ENCODE measurements at places on chromosomes 1 and 21.

GRCh38 chr21:23003951-23004350 lies 2005.7 kb downstream of the NCAM2 start:
- DNase-seq = no peak

DNA sequence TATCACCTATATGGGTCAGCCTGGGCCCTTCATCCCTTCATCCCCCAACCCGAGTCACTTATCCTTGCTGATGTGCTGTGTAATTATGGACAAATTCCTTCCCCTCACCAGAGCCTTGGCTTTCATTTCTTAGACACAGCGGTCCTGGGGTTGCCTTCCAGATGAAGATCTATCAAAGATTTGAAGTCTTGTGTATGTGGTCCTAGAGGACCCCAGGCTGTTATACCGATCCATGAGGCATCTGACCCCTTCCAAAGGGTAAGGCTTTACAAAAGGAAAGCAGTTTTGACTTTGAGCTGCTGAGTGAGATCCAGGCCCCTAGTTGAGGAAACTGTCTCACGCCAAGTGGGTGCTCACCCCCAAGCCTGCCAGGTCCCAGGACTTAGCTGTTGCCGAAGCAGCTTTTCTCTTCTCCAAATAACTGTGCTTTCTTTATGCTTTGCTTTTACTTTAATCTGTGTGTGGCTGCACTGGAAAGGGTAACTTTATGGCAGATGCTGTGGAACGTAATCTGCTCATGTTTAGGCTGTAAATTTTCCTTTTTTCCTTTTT lies 37.6 kb downstream of the MAN1C1 start:
- DNase-seq = no peak

DNA sequence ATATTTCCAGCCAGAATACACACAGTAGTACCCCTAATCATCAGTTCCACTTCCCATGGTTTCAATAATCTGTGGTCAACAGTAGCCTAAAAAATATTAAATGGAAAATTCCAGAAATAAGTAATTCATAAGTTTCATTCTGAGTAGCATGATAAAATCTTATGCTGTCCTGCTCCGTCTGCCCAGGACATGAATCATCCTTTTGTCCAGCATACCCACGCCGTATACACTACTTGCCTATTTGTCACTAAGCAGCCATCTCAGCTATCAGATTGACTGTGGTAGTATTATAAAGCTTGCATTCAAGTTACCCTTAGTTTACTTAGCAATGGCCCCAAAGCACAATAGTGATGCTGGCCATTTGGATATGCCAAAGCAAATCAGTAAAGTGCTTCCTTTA lies 118.7 kb downstream of the SLC5A9 start:
- no peak for DNase-seq

DNA sequence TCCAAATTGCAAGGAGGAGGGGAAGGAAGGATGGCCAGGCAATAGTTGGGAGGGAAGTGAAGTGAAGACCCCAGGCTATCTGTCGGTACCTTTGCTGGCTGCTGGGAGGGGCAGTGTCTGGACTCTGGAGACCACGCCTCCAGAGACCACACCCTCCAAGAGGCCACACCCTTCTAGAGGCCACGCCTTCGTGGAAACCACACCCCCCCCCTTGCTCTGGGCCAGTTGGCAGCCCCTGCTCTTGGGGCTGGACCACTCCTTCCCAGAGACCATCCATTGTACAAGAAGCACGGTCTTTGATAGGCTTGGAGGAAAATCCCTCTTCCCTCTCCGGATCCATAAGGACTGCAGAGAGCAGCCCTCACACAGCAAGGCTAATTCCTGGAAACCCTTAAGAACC lies 73.1 kb downstream of the RYR2 start:
- no peak for DNase-seq

GRCh38 chr1:55670331-55671082 lies 455.3 kb upstream of the USP24 start:
- DNase-seq = peak; percentile 13

- no peak for DNase-seq
Observed at GRCh38 chr21:46052703-46053651, 44.9 kb upstream of the COL6A2 start.

DNA sequence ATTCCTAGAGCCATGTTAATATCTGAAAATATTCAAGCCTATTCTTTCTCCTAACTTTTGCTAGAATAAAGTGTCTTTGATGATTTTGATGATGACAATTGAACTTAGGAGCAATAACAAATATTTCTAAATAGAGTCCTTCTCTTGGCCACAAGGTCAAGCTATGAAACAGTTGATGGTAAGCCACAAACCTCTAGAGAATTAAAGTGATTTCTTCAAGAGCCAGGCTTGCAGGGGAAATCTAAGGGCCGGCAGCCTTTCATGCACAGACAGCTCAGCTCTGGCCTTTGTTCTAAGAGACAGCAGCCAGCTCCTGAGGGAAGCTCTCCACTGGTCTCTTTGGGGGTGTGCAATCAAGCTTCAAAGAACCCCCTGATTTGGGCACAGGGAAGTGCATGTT lies 59.0 kb downstream of the SUSD4 start:
- DNase-seq = no peak

DNA sequence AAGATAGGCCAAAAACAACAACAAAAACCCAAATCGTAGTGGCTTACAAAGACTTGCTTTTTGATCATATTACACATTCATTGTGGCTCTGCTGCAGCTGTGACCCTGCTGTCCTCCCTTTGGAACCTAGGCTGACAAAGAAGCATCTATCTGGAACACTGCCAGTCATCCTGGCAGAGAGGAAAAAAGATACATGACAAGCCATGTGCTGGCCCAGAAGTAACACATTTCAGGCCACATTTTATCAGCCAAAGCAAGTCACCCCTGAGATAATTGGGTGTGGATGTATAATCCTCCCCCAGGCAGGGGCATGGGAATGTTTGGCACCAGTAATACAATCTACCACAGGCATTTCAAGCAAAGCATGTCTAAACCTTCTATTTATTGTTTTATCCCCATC lies 37.2 kb upstream of the AGO1 start:
- DNase-seq = no peak

- no peak for DNase-seq
Observed at GRCh38 chr1:165629848-165630628, 996 bp upstream of the MGST3 start.

GRCh38 chr1:37181425-37181824 lies 147.1 kb upstream of the GRIK3 start:
- DNase-seq = no peak

- DNase-seq = no peak
Observed at GRCh38 chr1:81937791-81938450, 137.2 kb downstream of the ADGRL2 start.

- no peak for DNase-seq
Observed at GRCh38 chr1:78918157-78918556, 88.4 kb downstream of the ADGRL4 start.

GRCh38 chr1:60228041-60228491 lies 154.5 kb upstream of the C1orf87 start:
- no peak for DNase-seq

DNA sequence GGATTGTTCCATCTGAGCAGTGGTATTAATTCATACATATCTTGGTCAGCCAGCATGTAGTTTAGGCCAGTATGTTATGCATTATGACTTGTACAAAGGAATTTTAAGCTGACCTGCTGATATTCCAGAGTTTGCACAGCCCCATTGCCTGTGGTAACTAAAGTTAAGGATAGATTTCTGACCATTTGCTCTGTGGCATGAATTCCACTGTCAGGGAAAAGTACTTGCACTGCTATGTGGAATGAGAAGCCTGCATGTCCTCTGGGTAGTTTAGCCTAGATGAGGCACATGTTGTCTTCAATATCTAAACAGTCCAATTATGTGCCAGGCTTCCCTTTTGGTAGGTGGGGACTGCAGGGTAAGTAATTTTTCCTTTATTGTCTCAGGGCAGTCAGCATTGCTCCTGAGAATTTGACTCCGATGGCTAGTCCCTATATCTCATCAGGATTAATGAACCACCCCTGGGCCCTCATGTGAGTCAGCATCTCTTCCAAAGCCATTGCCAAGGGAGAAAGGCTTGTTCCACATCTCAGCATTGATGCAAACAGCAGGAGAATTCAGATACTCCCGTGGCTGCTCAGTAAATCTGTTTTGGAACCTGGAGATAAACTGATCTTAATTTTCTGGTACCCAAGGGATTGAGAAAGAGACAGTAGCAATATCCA lies 30.2 kb downstream of the NEK7 start:
- DNase-seq = no peak

- DNase-seq = no peak
Observed at GRCh38 chr1:247367786-247368422, 36.2 kb upstream of the ZNF496 start.

GRCh38 chr1:17696417-17697301 lies 58.5 kb upstream of the ACTL8 start:
- DNase-seq = peak; percentile 10

- peak; percentile 65 for DNase-seq
Observed at GRCh38 chr1:31562707-31563360, 13.5 kb upstream of the TINAGL1 start.

DNA sequence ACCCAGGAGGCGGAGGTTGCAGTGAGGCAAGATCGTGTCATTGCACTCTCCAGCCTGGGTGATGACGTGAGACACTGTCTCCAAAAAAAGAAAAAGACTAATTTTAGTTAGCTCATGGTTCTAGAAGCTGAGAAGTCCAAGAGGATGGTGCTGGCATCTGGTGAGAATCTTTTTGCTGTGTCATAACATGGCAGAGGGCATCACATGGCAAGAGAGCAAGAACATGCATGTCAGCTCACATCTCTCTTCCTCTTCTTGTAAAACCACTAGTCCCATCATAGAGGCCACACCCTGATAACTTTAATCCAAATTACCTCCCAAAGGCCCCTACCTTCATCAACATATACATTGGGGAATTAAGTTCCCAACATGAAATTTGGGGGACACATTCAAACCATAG lies 13.8 kb upstream of the CNN3 start:
- DNase-seq = no peak

GRCh38 chr1:48953617-48954016 lies 176.9 kb upstream of the BEND5 start:
- no peak for DNase-seq

GRCh38 chr1:109271458-109271857 lies 11.5 kb downstream of the PSRC1 start:
- no peak for DNase-seq

- peak; percentile 59 for DNase-seq
Observed at GRCh38 chr1:25245809-25246599, 1.2 kb downstream of the RSRP1 start.

GRCh38 chr1:6287431-6287886 lies 26.6 kb upstream of the GPR153 start:
- no peak for DNase-seq

GRCh38 chr1:204373911-204374310 lies 14.2 kb upstream of the PLEKHA6 start:
- DNase-seq = no peak

DNA sequence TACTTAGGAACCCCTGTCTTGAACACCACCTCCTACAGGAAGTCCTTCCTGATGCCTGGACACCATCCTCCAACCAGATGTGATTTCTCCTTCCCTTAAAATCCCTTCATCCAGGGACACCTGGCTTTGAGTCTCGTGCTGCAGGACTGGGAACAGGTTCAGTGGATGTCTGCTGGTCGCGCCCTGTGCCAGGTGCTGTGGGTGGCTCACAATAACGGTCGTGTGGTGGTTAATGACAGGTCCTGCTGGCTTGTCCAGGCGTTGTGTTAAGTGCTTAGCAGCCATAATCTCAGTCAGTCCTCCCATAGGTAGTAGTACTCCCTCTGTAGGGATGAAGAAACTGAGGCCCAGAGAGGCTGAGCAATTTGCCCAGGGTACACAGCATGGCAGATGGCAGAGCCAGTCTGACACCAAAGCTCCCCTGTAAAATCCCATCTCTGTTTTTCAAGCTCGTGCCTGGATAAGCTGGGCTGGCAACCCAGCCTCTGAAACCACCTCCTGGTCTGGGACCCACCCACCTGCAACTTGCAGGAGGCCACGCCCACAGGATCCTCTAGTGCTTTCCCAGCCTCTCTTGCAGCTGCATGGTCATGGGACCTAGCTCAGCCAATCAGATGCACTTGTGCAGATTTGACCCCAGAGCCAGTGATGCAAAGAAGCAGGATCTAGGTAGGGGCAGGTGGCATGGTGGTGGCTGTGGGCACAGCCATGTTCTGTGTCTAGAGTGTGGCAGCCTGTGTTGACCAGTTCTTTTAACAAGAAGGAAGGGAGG lies 106.0 kb upstream of the IFFO2 start:
- DNase-seq = no peak

GRCh38 chr1:241356519-241357365 lies at the start of gene RGS7:
RGS7 (minus strand) TSS chr1:241357205.
- peak; percentile 25 for DNase-seq

GRCh38 chr1:81351864-81352263 lies 448.9 kb upstream of the ADGRL2 start:
- no peak for DNase-seq

DNA sequence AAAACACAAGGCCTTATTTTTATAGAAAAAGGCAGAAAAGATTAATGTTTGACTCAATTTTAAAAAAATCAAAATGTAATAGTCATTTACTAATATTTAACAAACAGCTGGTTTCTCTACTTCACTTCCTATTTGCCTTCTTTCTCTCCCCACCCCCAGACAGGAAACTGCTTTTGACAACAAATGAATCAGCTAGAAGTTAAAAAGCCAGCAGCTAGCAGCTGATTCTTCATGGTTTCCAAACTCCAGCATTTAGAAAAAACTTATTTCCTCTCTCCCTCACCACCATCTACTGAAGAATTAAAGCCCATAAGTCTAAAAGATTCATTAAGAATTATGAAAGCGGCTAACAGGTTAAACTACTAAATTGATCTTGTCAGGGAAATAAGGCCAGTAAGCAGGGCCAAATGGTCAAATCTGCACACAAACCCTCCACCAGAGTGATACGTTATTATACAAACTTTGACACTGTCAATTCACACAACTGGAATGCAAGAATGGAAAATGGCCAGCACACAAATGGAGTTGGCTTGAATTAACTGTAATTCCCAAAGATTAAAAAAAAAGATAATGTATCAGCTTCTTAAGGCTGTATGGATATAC lies 4.0 kb downstream of the WDR26 start:
- DNase-seq = peak; percentile 40

- DNase-seq = no peak
Observed at GRCh38 chr1:240843798-240844197, 231.8 kb upstream of the GREM2 start.

- DNase-seq = peak; percentile 28
Observed at GRCh38 chr21:40386294-40386911, 460.6 kb downstream of the DSCAM start.

GRCh38 chr1:99445071-99445470 lies 180.8 kb downstream of the PLPPR4 start:
- DNase-seq = no peak

DNA sequence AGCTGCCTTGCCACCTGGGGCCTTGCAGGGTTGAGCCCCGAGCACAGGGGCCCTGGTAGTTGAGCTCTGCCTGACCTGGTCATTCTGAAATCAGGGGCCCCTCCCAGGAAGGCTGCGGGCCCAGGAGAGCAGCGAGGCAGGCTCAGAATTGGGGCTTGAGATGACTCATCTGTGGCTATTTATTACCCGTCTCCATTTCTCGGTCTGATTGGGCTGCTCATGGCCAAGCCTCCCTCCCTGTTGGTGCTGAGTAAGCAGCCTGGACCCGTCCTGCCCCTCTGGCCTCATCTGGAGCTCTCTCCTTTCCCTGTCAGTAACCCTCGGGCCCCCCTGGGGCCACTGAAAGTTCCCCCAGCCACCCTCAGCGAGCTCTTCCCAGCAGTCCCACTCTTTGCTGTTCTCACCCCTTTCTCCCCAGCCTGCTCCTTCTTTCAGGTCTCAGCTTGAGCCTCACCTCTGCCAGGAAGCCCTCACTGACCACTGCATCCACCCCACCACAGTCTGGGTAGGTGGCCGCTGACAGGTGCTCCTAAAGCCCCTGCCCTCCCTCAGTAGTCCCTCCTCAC lies 11.0 kb upstream of the TNFRSF8 start:
- peak; percentile 37 for DNase-seq
